ENCODE measurements at places on chromosomes 5 and 9.

DNA sequence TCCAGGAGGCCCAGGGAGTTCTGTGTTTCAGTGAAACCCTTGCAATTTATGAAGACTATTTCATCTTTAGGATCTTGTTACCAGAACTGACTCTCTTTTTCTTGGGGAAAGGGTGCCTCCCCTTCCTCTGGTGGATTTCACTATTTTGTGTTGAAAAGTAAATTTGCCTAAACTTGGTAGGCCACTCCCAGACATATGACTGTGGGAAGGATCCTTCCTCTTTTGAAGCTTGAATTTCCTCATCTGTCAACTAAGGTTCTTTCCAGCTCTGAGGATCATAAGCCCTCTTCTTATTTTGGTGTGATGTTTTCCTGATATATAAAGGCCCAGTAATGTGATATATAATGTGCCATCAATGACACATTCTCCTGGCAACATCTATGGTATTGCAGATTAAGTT is 59.1 kb upstream of the ZFAND5 start:
- DNase-seq: no peak

DNA sequence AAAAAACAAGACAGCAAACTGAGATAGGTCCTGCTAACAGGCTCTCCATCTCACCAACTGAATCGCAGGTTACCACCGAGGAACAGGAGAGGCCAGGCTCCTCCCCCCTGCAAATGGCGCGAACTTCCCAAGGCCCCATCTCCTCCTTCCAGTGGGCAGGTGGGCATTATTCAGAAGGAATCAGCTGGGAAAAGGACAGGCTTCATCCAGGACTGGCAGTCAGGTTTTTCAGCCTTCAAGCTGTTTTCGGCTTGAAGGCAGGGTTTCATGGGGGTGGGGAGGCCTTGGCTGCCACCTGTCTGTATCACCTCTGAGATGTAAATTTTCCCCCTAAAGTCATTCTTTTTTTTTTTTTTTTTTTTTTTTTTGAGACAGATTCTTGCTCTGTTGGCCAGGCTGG is 79.4 kb downstream of the SFXN1 start:
- no peak for DNase-seq

DNA sequence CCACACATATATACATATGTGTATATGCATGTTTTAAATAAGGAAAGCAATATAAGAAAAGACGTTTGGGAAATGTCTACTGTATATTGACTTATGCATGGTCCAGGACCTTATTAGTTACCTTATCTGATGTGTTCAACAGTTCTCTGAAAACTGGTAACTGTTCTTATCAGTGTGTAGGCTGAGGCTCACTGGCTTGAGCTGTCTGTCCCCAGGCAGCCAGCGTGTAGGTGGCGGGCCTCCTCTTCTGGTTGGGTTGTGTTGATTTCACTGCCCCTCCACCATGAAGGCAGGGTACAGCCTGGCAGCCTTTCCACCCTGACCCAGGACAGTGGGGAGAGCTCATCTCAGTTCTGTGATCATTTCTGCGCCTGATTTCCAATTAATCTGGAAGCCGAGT is 38.7 kb upstream of the SEMA4D start:
- no peak for DNase-seq

- DNase-seq: no peak
Measured at GRCh38 chr5:80438739-80439138, 30.9 kb downstream of the ZFYVE16 start.

- no peak for DNase-seq
Measured at GRCh38 chr9:86246752-86247161, 12.7 kb downstream of the C9orf153 start.

DNA sequence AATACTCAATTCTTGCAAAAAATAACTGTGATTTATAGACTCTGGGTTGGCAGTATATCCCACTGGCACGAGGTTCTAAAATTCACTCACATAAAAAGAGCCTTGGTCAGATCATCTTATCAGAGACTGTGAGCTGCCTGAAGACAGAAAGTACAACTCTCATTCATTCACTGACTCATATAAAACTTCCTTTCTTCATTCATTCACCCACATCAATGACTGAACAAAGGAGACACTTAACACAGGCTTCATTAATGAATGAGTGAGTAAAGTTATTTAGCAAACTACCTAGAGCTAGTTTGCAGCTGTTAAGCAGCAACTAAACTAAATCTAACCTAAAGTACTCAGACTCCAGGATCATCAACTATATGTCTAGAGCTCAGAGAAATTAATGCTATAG is 214.7 kb downstream of the DENND1A start:
- no peak for DNase-seq

- DNase-seq: no peak
Measured at GRCh38 chr9:90555351-90556057, 87.1 kb downstream of the DIRAS2 start.

DNA sequence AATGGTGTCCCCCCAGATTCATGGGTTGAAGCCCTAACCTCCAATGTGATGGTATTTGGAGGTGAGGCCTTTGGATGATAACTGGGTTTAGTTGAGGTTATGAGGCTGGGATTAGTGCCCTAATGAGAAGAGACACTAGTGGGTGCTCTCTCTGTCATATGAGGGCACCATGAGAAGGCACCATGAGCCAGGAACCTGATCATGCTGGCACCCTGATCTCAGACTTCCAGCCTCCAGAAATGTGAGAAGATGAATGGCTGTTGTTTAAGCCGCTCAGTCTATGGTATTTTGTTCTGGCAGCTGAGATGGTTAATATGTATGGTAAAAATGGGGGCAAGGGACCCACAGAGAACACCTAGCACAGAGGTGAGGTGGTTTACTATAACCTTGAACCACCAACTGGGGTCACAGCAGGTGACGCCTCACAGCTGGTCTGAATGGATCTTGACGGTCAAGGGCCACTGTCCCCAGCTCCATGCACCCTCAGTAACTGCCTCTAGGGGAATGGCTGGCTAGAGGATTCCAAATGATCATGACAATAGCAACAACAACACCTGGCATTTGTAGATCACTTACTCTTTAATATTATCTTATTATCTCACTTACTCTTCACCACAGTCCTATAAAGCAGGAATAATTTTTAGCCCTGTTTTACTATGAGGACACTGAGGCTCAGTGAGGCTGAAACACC is 57.1 kb downstream of the FOXI1 start:
- no peak for DNase-seq

DNA sequence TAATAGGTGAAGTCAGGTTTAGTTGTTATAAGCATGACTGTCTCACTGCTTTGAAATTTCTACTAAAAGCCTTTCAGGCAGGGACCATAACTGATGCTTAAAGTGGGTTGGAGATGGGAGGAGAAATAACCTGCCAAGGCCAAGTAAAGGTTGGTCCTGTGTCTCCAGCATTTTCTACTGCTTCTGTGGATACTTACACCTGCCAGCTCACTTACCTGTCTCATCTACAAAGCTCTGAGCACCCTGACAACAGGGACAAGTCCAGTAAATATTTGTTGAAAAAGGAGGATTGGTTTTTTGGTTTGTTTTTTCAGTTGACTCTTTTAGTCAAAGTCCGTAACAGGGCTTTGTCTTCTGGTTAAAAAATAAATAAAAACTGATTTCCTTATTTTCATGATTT is 38.6 kb downstream of the GRAMD2B start:
- DNase-seq: no peak

DNA sequence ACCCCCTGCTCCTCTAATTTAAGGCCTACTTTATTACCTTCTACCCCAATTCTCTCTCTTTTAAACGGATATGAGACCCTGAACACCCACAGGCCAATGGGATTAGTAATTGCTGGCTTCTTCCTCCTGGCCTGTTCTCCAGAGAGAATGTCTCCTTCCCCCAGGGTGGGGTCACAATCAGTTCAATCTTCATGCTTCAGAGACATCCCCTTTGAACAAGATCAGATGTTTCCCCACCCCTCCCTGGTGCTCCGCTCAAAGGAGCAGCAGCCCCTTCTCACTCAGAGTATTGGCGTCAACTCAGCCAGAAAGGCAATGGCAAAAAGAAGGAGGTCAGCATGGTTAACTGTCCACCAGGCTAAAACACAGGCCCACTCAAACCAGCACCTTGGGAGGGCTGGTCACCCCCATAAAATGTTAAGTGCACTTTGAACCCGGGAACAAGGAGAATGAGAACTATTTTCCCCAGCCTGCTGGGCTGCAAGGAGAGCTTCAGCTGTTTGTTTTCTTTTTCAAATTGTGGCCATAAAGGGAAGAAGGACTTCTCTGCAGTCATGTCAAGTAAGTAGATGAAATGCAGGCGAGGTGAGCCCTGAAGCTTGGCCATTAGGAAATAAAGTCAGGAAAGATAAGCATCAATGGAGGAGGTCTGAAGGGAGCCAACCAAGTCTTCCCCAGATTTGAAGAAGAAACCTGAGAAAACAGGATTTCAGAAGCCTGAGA is 20.1 kb downstream of the LHFPL2 start:
- peak; percentile 23 for DNase-seq

- no peak for DNase-seq
Measured at GRCh38 chr5:137024044-137024443, 475.1 kb downstream of the SPOCK1 start.

- DNase-seq: no peak
Measured at GRCh38 chr9:72459308-72459707, 62.1 kb upstream of the TMC1 start.

DNA sequence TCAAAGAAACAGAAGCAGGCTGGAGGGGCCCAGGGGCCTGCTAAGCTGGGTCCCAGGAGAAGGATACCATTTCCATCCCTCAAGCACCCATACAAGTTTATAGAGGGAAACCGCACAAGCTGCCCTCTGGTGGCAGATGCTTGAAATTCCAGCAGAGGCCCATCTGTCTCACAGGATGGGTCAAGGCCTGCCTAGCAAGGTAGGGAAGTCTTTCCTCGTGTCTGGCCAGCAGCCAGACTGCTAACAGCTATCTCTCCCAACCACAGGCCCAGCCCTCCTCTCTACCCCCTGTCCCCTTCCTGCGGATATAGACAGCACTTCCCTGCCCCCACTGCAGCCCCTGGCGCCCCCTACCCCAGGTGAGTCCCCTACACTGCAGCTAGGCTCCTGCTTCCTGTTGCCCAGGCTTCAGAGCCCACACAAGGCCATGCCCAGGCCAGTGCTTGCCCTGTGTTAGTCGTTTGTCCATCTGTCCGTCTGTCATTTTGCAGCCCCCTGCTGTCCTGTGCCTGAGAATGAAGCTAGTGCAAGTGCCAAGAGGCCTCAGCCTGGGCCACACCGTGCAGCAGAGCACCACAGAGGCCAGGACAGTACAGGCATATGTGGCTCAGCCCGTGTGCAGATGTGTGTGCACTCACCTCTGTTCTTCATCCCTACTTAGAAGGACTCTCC is 26.2 kb downstream of the TCF7 start:
- peak; percentile 87 for DNase-seq

- no peak for DNase-seq
Measured at GRCh38 chr5:115962239-115962564, at the start of gene LVRN. TSS of gene LVRN (plus strand) at chr5:115962475. CDS start at chr5:115962618, 143 bp downstream.

- DNase-seq: no peak
Measured at GRCh38 chr5:58211441-58211840, 248.4 kb downstream of the PLK2 start.

DNA sequence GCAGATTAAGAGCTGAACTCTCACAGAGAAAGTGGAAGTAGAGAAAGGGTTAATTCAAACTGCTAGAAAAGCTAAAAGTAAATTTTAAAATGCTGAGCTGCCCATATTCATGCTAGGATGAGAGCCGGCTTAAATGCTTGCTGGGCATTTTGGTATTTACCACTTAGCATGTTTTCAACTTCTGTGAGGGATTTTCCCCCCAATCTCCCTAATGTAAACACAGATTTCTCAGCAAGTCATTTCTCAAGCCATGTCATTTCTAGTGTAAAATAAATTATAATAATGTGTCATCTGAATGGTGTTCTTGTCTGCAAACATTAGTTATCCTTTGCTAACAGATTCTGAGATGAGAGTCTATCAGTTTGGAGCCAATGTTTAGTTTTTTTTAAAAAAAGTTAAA is 22.3 kb downstream of the RPS23 start:
- no peak for DNase-seq

DNA sequence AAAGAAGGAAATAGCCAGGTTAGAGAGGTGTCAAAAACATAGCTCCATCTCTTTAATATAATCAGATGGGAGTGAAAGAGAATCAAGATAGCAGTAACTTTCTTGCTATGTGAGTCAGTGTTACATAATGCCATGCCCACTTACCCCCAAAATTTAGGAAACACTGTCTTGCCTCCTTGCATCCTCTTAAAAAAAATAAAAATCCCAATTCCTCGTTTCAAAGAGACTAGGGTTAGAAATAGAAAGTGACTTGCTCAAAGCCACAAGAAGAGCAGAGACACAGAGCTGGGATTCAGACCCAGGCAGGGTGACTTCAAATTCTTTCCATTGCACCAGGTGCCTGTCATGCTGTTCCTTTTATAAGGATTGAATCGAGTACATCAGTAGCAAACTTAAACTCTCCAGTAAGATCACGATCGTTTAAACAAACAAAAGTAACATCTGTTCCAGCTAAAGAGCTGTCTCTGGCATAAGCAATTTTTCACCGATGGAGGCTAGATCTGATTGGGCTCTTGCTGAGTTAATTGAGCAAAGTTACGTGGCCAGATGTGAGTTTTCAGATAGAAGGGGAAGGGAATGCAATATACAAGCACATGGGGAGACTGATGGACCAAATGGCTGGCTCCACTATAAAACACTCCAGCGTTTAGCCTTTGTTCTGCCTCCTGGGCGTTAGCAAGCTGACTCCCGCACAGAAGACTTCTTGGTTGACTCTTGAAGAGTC is 176.9 kb downstream of the PALM2AKAP2 start:
- no peak for DNase-seq

DNA sequence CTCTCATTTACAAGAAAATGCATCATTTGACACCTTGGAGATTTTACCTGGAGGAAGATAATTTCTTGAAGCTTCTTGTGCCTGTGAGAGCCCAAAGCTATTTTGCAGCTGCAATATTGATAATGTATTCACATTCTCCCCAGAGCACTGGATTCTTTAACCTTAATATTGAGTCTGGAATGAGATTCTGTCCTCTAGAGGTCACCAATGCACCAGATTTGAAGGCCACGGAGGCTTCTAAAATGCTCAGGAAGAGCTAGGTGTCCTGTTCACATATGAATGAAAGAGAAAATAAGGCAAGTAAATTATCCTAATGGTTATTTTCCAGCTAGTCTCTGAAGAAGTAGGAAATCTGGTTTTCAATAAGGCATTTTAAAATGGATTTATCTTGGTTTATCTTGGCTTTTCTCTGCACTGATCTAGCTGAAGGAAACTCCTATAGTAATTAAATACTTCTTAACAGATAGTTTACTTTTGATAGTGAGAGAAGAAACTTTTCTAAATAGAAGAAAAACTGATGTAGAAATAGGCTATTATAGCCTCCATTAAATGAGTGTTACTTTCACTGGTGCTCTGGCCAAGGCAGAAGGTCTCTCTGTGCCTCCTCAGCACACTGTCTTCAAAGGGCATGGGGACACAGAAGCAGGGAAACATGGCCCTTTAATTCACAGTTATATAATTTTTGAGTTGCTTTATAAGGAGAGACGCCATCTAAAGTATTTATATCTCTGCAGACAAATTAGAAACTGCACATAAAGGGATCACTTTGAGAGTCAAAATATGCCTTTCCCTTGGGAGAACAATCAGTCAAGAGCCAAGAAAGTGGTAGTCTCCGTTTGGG is 297.0 kb upstream of the ACTBL2 start:
- DNase-seq: peak; percentile 86
